ENCODE measurements at places on chromosomes 12 and 14. TPM values are rescaled to one million over a fixed set of nuclear protein-coding genes. Genes with fewer than 3 reads are reported as not detected.
A peak's percentile ranks its signal among the peaks of the same experiment; 100 is the strongest.

DNA sequence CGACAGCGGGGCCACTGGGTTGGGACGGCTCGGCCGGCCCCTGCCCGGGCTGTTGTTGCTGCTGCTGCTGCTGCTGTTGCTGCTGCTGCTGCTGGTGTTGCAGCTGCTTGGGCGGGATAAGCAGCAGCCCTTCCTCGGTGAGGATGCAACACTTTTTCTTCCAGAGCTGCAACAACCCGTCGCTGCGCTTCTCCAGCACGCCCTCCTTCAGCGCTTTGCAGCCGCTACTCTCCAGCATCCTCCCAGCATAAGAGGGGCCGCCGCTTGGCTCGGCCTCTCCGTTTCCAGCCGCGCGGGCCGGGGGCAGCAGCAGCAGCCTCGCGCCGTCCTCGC lies 529 bp downstream of the PHLDA1 start:
- no peak for DNase-seq

DNA sequence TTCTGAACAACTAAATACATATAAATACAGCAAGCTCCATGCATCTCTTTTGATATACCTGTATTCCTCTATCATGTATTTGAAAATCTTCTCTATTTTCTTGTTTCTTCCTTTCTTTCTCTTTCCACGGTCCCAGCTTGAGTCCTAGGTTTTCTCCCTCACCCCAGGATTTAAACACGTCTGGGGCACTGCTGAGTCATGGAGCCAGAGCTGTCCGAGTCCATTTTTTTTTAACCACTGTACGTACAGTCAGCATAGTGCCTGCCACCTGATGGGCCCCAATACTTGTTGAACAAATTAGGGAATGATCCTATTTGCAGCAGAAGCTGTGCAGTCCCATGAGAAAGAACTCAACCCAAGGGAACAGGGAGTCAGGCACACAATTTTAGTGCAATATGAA lies 158.1 kb downstream of the ATP23 start:
- DNase-seq: no peak

GRCh38 chr14:50865391-50866076 lies 6.3 kb upstream of the ABHD12B start:
- DNase-seq: no peak

DNA sequence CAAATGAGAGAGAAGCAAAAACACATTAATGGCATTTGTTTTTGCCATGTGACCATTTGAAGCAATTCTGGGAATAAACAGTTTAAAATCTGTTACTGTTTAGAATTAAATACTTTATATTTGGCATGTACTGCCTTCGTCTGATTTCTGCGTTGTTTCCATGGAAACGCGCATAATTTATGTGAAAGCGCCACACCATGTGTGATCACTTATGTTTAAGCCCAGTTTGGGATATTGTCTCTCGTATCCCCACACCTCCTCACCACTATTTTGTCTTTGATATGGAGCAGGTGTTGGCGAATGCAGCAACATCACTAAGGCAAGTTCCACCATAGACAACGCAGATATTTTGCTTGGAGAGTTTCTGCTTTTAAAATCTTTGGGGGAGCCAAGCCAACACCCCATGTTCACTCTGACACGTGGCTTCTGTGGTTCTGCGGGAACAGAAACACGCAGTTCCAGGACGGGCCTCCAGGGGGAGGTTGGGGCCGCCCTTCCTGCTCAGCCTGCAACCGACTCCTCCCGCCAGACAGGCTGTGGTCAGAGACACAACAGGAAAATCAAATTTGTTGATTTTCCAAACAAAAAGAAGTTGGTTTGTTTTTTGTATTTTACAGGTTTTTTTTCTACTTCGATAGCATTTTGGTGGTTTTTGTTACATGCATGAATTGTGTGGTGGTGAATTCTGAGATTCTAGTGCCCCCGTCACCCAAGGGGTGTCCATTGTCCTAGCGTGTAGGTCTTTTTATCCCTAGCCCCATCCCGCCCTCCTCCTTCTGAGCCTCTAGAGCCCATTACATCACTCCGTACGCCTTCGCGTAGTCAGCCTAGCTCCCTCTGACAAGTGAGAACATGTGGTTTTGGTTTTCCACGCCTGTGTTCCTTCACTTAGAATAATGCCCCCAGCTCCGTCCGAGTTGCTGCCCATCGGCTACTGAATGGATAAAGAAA lies 101.9 kb upstream of the SFSWAP start:
- peak; percentile 76 for DNase-seq

GSKIP gene
- polyA plus RNA-seq: 10.3 TPM

DNA sequence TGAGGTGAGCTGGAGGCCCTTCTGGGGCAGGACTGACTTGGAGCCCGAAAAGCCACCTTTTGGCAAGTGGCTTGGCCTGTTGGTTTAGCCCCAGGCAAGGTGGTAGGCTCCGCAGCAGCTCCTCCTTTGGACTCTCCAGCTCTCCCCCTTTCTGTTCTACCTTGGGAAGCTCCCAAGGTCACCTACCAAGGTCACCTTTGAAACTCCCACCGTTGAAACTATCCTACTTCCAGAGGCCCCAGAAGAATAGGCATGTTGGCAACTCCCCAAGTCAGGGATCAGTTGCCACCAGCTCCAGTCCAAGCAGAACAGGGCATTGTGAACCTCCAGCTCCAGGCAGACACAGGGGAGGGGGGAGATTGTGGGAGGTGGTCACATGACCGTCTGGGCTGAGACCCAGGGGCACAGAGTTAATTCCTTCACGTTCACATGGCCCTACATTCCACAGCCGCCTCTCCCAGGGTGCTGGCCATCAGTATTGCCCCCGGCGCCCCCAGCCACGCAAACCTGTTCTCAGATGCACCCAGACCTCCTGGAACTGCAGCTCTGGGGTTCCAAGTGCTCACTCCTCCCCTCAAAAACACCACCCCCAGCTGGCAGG lies 14.4 kb downstream of the IRF2BPL start:
- peak; percentile 81 for DNase-seq

GRCh38 chr14:33836203-33836899 lies 114.5 kb downstream of the EGLN3 start:
- DNase-seq: no peak

DNA sequence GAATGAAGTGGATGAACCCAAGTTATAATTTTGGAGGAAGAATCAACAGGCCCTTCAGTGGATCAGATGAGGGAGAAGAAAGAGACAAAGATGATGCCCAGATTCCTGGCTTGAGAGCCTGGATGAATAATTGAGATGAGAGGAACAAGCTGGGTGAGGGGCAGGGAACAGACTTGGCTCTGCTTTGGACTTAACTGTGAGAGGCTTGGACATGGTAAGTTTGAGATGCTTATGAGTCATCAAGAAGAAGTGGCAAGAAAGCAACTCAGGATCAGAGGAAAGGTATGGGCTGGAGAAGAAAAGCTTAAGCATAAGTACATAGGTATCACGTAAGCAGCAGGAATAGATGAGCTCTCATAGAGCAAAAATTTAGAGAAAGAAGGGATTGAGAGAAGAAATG lies 55.3 kb downstream of the FIGNL2 start:
- DNase-seq: no peak

GRCh38 chr14:97943619-97944018 lies 1146.4 kb downstream of the VRK1 start:
- DNase-seq: no peak

HHIPL1 gene
- polyA plus RNA-seq: 0.09 TPM

GRCh38 chr14:68584786-68585185 lies 208.1 kb downstream of the ZFP36L1 start:
- no peak for DNase-seq

SPIC gene
- not detected for polyA plus RNA-seq

GRCh38 chr12:118959985-118960560 lies 21.3 kb upstream of the SRRM4 start:
- DNase-seq: no peak

DNA sequence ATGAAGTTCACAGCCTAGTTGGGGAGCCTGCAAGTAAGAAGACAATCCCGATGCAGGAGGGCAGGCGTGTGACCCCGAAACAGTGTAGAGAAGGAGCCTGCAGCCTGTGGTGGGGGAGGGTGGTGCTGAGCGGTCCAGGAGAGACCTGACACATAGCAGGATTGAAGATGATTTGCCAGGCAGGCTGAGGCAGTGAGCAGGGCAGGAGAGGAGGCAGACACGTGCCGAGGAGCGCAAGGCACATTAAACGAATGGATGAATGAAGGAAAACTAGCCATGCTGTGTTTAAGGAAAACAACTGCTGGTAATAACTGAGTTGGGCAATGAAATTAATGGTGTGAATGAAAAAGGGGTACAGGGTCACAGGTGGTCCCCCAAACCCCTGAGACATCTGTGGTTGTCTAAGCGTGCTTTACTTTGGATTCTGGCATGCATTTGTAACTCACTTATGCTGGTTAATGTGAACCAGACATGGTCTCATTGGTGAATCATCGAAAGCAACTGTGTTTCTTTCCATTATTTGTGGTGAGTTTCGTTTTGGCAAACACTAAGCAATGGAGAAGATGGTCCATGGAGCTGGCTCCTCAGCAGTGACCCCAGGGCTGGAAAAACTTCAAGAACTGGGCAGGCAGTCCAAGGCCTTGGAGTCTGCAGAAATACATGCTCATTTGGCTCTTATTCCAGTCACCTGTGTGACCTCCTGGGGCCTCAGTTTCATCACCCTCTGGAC lies 96.9 kb upstream of the EVL start:
- no peak for DNase-seq

GRCh38 chr12:52946334-52946733 lies 2.6 kb upstream of the KRT18 start:
- DNase-seq: no peak

PRR4 gene
- polyA plus RNA-seq: 4.3 TPM

ARMH4 gene
- polyA plus RNA-seq: 0.11 TPM

- DNase-seq: no peak
Measured at GRCh38 chr14:55927028-55927427, 191.2 kb upstream of the PELI2 start.

GRCh38 chr12:7460375-7461259 lies 16.7 kb upstream of the CD163L1 start:
- DNase-seq: no peak

GRCh38 chr14:75422169-75422568 lies 5.7 kb upstream of the JDP2 start:
- no peak for DNase-seq

- DNase-seq: peak; percentile 39
Measured at GRCh38 chr14:70808416-70809224, 693 bp downstream of the MAP3K9 start.

All from pancreas (tissue), 10 donors.